ENCODE measurements at places on chromosomes 12 and 14. TPM values are rescaled to one million over a fixed set of nuclear protein-coding genes. Genes with fewer than 3 reads are reported as not detected.

The PTPRR gene
- not detected for total RNA-seq

The CCDC38 gene
- not detected for total RNA-seq

The RD3L gene
- total RNA-seq: 0.86 TPM

The RAB3IP gene
- 26.6 TPM for total RNA-seq

The SLC10A1 gene
- not detected for total RNA-seq

The ALX1 gene
- total RNA-seq: not detected
